ENCODE measurements at places on chromosomes 1 and 21. TPM values are rescaled to one million over a fixed set of nuclear protein-coding genes. Genes with fewer than 3 reads are reported as not detected.

DNA sequence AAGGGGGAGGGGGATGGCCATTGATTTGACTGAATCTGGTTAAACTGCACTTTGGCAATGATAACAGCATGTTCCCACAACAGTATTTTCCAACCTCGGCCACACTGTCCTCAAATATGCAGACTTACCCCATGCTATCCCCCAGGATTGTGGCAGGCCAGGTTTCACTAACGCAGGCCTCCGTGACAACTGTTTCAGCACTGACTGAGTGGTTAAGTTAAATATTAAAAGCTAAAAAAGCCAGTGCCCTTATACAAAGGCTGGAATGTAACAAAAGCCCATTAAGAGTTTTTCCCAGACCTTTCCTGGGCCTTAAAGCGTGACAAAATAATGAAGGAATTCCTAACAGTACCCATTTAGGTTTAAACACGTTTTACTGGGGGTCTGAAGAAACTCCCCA is 202.9 kb downstream of the USP25 start:
- DNase-seq, result peak; percentile 44

- DNase-seq, result no peak
These were observed 7.6 kb upstream of the SHISA4 start for GRCh38 chr1:201880928-201881571.

- no peak for DNase-seq
These were observed 21.3 kb downstream of the ST6GALNAC3 start for GRCh38 chr1:76095802-76096201.

GRCh38 chr1:39877980-39878956 is 5.0 kb downstream of the TRIT1 start:
- DNase-seq, result no peak

- no peak for DNase-seq
These were observed 51.7 kb downstream of the UBIAD1 start for GRCh38 chr1:11324567-11325165.

The C4BPB gene
- total RNA-seq, result 0.25 TPM

GRCh38 chr1:150622303-150622975 is 7.0 kb downstream of the ENSA start:
- no peak for DNase-seq

DNA sequence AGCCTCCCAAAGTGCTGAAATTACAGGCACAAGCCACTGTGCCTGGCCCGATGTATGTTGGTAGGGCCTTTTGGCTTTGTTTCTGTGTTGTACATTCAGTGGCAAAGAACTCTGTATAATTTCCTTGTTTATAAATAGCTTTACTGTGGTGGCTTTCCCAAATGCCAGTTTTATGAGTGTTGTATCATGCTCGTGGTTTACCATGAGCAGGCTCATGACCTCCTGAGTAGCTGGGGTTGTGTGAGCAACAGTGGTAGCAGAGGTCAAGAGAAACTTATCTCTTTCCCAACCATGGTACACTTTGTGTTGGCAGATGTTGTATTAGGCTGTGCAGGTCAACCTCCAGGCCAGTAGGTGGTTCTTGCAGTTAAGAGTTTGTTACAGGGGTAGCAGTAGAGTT is 420.4 kb upstream of the BEND5 start:
- peak; percentile 17 for DNase-seq

DNA sequence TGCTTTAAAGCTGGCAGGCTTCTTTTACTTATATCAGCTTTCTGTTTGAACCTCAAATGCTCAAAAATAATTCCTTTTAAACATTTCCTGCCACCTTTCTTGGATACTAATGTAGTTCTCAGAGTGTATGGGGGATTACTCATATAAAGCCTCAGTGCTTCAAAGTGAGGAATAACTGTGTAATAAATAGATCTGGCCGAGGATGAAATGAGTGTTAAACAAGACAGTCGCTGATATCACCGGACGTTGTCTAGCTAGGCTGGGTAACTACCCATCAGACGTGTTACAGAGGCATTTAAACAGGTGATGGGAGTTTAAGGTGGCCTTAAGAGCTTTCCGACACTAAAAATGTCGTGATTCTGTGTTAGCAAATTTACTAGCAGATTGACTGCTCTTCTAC is 53.1 kb downstream of the VANGL2 start:
- no peak for DNase-seq

DNA sequence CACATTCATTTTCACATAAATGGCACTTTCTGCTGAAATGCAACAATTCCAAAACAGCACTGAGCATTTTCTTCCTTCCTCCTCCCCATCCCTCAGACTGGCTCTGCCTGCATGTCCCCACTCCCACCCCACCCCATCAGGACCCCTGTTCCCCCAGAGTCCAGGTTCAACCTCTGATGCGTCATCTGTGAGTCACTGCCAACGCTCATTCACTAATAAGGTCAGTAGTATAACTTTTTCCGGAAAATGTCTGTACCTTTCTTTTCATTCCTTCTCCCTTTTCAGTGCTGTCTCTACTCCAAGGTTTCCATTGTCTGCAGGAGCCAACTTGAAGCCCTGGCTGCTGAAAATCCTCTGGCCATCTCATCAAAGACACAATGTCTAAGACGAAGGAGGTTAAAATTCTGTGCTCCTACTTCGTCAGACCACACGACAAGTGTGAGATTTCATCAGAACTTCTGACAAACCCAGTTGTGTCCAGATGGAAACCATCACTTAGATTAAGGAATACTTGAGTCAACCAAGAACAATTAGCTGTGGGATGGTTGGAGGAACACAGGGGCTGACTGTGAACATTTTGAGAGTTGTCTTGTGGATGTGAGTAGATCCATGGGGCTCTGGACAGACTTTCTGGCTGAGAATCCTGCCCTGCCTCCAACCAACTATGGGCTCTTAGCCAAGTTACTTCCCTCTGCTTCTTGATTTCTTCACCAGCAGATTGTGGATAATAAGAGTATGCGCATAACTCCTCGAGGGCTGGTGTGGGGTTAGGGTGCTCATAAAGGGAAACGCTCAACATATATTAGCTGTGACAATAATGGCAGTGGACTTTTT is 35.6 kb upstream of the UTS2 start:
- DNase-seq, result peak; percentile 73

GRCh38 chr1:216331211-216331610 is 92.0 kb downstream of the USH2A start:
- no peak for DNase-seq

- peak; percentile 39 for DNase-seq
These were observed 13.1 kb downstream of the IL6R start for GRCh38 chr1:154418062-154418921.

DNA sequence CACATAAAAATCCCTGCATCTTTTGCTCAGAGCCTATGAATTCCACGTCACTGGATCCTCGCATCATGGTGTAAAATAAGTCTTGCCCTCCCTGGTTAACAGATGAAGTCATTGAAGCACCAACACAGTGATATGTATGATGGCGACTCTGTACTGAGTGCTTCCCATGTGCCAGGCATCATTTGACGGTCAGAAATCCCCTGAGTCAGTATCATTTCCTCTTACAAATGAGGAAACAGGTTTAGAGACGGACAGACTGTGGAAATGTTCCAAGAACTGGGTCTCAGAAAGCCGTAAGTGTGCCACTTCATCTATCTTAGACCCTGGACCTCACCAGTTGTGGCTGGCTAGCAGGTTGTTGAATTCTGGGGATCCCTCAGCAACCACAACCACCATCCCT is 5.1 kb upstream of the OLFML2B start:
- DNase-seq, result no peak

- no peak for DNase-seq
These were observed 241.7 kb upstream of the NEGR1 start for GRCh38 chr1:72524021-72524420.

The TFF3 gene
- total RNA-seq, result 0.84 TPM

GRCh38 chr1:67148516-67149178 is 13.9 kb upstream of the C1orf141 start:
- no peak for DNase-seq

DNA sequence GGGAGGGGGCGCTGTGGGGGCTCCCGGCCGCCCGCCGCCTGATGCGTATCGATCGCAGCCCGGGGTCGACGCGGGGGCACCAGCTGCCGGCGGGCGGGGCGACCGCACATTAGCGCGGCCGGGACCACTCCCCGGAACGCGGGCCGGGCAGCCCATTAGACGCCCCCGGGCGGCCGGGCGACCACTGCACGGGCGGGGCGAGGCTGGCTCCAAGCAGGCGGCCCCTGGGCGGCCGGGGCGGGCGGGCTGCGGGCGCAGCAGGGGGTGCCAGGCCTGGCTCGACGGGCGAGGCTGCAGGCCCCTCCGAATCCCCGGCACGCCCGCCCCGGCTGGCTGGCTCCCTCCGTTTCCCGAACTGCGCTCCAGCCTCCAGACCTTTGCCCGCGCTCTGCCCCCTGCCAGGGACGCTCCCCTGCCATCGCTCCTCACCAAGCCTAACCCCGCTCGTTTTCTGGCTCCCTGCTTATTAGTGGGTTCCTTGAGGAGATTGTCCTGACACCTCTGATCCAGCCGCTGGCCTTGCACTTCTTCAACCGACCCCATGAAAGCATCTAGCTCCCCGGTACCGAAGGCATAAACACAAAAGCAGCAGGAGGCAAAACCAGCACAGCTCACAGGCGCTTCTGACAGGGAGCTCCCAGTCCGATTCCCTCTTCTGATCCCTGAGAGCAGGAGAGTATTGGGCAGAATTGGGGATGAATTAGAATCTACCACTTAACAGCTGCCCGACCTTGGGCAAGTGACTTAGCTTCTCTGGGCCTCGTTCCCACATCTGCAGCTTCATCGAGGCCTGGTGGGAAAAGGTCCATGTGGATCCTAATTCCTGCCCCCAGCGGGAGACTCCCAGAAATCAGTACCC is 92.6 kb upstream of the CASZ1 start:
- DNase-seq, result no peak

The NR5A2 gene
- 0.39 TPM for total RNA-seq

DNA sequence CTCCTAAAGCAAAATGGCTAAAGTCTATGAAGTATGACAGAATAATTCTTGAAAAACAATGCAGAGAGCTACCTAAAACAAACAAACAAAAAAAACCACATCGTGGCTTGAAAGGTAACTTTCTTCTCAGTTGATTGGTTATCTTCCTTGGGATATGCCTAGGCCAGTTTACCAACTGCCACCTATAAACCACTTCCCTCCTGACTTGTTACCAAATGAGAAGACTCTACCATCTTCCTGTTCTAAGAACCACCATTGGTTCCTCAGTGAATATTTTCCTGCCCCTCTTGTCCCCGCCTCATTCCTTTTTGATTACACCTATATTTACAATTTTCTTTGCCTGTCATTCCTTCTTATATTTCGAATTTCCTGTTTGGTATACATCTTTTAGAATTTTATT is 336.6 kb downstream of the SIPA1L2 start:
- DNase-seq, result no peak

DNA sequence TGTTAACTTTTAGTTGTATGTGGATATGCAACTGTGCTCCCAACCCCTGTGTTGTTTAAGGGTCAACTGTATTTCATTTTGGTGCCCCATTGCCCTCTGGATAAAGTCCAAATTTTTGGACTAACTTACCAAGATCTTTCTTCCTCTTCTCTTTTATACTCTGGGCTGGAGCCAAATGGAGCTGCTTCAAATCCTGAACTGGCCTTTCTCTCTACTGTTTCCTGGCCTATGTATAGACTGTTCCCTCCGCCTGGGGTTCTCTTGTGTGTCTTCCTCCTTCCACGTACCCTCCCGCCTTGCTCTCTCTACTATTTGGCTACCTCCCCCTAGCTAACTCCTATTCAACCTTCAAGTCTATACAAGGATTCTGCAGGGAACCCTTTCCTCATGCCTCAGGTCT is 8.4 kb upstream of the CDC14A start:
- no peak for DNase-seq

The SIK1 gene
- total RNA-seq, result 68.0 TPM

The TRIM46 gene
- 13.6 TPM for total RNA-seq

- no peak for DNase-seq
These were observed 95.8 kb downstream of the CDC7 start for GRCh38 chr1:91596474-91596873.

GRCh38 chr1:112464501-112464900 is 44.3 kb upstream of the WNT2B start:
- DNase-seq, result no peak

DNA sequence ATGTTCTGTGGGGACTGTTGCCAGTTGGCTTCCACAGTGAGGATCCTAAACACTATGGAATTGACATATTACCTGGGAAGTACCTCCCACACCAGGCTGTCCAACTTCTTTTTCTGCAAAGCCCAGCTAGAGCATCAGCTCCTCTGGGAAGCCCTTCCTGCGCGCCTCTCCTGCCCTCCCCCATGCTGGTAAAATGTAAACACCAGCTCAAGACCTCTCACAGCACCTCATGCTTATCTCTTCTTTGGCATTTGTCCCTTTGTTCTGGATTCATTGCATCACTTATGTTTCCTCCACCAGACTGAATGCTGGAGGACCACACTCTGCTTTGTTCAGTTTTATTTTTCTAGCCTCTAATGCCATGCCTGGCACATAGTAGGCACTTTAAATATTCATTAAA is 172.1 kb downstream of the HHAT start:
- DNase-seq, result no peak

DNA sequence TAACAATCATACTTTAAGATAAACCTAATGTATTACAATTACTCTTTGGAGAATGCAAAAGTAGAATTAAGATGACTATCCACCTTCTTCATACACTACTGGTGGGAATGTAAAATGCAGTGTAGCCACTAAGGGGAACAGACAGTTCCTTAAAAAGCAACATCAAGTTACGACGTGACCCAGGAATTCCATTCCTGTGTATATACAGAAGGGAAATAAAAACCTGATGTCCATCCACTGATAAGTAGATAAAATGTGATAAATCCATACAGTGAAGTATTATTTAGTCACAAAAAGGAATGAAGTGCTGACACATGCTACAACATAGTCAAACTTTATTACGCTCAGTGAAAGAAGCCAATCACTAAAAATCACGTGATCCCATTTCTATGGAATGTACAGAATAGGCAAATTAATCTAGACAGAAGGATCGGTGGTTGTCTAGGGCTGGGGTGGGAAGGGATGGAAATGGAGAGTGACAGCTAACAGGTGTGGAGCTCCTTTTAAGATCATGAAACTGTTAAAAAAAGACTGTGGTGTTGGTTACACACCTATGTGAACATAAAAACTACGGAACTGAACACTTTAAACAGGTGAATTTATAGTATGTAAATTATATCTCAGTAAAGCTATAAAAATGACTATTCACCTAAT is 42.1 kb downstream of the NRIP1 start:
- DNase-seq, result no peak

The MROH9 gene
- total RNA-seq, result not detected

The PRAMEF9 gene
- total RNA-seq, result not detected
